ENCODE measurements at places on chromosomes 2 and 18.

- peak; percentile 92 for DNase-seq
Observed at GRCh38 chr2:230793572-230794359, 71.0 kb upstream of the ITM2C start.

DNA sequence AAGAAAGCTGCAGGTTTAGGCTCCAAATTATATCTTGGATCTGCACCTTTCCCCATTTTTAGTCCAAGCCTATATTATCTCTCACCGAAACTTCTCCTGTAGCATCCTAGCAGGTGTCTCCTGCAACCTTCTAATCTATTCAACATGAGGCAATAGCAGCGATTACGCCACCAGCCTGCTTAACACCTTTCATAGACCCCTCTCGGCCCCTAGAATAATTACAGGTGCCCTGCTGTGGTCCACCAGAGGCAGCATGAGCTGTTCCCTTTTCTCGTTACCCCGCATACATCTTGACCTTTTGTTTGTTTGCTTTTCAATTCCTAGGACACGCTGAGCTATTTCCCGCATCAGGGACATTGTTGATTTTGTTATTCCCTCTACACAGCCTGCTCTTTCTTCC lies 361.9 kb downstream of the CYRIA start:
- no peak for DNase-seq

- DNase-seq, result peak; percentile 56
Observed at GRCh38 chr18:623761-624620, 27.2 kb downstream of the CLUL1 start.

GRCh38 chr18:23196119-23197007 lies 61.1 kb downstream of the CABLES1 start:
- DNase-seq, result no peak

DNA sequence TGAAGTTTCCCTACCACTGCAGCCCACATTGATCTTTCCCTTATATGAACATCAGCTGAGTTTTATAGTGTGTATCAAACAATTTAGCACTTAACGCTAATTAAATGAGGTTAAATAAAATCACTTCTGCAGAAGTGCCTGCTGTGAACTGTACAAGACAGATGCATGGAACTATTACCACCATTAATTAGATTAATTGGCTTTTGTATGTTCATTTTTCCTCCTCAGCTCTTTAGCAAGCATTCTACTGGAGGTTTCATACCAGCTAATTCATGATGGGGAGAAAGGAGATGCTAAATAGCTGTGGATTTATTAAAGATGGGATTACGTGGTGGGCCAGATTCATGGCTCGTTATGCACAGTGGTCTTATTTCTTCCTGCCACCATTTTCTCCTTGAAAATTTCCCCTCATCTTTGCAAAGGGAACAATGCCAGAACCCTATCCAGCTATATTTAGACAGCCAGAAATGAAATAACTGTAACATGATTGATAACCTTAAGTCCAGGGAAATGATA lies 96.7 kb downstream of the CNTNAP5 start:
- DNase-seq, result no peak

- no peak for DNase-seq
Observed at GRCh38 chr2:216142540-216142939, 33.4 kb downstream of the XRCC5 start.

- DNase-seq, result no peak
Observed at GRCh38 chr18:46243095-46243494, 138.9 kb downstream of the HAUS1 start.

- no peak for DNase-seq
Observed at GRCh38 chr18:79367989-79368388, 27.7 kb upstream of the NFATC1 start.

DNA sequence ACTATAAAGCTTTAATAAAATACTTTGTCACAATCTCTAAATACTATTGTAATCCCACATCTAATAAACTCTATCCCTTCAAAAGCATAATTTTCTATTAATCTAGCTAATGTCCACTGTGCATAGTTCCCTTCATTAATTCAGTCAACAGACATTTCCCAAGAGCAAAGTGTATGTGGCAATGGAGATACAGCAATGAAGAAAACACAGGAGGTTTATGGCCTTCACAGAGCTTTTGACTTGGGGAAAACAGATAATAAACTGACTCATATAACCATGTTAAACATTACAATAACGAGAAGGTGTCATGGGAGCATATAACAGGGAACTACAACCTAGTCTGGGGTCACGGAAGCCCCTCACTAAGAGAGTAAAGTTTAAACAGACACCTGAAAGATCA lies 86.3 kb downstream of the SPIRE1 start:
- DNase-seq, result no peak

GRCh38 chr18:23912356-23912755 lies 102.2 kb upstream of the TTC39C start:
- no peak for DNase-seq

DNA sequence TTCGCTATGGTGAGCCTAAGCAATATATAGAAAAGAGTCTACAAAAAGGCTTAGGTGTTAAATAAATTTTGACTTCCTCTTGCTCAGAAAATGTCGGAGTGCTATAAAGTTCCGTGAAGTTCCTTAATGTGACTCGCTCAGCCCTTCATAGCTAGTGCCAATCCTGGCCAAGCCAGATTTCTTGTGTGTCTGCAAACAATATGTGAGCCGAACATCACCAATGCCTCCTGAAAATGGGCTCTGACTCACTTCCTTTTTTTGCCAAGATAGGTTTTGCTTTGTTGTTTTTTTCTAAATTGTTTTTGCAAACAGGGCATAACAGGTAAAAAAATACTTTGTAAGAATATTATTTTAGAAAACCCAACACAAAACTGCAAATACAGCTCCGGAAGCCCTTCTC lies 26.1 kb downstream of the CDC42EP3 start:
- DNase-seq, result peak; percentile 17

GRCh38 chr18:22211657-22212056 lies 42.3 kb downstream of the GATA6 start:
- peak; percentile 57 for DNase-seq

DNA sequence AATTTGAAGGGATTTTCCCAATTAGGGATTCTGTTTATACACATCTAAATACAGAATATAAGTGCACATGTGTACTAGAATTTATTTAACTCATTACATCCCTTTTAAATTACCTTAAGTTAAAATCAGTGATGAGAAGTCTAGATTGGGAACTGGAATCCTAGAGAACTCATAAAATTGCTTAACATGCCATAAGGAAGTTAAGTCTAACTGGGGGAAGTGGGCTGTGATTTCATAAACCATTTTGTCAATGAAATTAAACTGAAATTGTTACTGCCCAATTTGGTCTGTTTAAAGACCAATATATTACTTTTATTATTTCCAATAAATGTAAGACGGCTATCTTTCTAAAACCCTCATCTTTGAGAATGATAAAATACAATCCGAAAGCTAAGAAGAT lies 72.3 kb upstream of the CD226 start:
- DNase-seq, result no peak

- DNase-seq, result no peak
Observed at GRCh38 chr2:74017223-74017622, 32.5 kb downstream of the TET3 start.

- DNase-seq, result no peak
Observed at GRCh38 chr2:69255760-69256159, 131.3 kb downstream of the GFPT1 start.

DNA sequence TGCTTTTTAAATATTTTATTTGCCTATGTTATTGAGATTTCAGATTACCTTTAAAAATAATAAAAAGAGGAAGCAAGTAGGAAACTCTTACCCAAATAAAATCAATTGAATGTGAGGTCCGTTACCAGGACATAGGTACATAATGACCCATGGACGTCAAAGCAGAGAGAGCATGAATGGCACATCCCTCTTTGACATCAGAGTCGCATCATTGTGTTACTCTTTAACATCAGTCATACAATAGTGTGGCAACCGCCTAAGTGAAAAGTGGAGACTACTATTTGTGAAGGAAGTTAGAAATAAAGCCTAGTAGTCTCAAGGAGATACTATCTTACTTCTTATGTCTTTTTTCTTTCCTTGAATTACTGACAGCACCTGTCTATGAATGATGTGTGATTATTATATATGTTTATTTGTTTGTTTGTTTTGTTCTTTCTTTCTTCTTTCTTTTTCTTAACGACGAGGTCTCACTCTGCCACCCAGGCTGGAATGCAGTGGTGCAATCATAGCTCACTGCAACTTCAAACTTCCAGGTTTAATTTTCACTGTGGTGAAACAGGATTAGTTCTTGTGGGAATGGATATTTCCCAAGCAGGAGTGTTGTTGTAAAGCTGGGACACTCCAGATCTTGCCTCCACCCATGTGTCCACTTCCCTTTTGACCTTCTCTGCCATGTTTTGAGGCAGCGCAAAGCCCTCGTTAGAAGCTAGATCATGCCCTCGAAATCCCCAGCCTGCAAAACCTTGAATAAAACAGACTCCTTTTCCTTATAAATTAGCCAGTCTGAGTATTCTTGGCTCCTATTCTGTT lies 407.2 kb upstream of the NETO1 start:
- DNase-seq, result no peak

GRCh38 chr2:86302320-86302719 lies 35.1 kb downstream of the REEP1 start:
- no peak for DNase-seq

DNA sequence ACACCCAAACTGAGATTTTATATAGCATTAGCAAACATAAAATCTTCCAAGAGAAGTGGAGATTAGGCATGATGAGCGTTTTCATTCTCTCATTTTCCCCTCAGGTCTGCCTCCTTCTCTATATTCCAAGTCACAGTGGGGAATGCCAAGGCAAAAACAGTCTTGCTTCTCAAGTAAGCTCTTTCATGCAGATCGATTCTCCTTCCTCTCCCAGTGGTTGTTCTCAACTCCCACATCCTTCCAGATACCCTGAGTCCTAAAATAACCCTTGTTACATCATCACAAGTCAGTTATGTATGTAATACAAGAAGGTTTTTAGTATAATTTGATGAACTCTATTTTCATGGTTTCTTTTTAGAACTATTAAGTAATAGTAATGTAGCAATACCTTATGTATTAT lies 150.6 kb downstream of the TXNL1 start:
- DNase-seq, result peak; percentile 15

DNA sequence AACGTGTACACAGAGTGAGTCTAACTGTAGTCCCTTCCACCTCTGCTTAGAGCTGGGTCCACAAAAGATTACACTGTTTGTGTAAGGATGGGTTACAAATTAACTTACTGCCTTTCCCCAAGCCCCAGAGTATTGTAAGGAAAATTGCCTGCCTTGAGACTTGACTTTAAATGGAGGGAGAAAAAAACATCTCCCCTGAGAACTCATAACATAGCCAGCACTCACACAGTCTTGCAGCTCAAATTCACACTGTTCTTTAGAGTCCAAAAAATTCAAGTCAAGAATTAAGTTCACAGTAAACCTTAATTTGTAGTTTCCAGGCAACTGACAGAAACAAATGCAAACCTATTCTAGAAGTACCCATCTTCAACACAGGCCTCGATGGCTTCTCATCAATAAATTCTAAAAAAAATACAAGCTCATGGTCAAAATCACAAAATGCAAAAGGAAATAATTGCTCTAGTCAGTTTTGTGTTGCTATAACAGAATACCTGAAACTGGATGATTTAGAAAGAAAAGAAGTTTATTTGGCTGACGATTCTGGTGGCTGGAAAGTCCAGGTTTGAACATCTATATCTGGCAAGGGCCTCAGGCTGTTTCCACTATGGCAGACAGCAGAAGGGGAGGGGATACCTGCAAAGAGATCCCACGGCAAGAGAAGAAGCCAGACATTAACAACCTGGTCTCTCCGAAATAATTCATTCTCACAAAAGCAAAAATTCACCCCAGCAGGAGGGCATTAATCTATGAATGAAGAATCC lies 34.6 kb upstream of the TMEM17 start:
- no peak for DNase-seq

DNA sequence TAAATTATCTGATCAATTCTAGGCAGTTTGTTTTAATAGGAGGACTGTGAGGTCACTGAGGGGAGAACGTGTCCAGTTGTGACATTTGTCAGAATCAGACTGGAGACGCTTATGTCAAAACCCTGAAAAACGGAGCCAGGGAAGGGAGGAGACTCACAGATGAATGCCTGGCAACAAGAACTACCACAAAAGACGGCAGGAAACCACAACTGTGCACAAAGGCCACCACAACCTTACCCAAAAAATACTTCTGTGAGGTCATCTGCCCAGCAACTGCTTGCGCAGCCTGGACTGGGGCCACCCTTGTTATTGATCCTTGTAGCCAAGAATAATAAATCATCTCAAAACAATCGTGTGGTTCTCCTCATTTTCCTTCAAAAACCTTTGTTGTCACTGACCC lies 173.0 kb upstream of the ALKAL2 start:
- peak; percentile 3 for DNase-seq

GRCh38 chr2:169808221-169808620 lies 9.6 kb downstream of the SSB start:
- no peak for DNase-seq

DNA sequence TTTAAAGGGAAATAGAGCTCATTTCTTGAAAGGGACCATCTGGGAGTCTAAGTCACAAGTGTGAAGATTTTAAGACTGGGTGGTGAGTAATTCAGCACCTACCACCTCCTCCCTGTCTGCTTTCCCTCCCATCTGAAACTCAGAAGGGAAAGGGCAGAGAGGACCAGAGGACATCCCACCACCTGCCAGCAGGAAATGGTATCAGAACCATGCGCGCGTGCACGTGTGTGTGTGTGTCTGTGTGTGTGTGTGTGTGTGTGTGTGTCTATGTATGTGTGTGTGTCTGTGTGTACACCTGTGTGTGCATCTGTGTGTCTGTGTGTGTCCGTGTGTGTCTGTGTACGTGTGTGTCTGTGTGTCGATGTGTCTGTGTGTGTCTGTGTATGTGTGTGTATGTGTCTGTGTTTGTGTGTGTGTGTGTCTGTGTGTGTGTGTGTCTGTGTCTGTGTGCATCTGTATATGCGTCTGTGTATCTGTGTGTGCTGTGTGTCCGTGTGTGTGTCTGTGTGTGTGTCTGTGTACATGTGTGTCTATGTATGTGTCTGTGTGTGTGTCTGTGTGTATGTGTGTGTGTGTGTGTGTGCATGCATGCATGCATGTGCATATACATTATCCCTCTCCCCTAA lies 76.8 kb downstream of the ZFP36L2 start:
- no peak for DNase-seq

DNA sequence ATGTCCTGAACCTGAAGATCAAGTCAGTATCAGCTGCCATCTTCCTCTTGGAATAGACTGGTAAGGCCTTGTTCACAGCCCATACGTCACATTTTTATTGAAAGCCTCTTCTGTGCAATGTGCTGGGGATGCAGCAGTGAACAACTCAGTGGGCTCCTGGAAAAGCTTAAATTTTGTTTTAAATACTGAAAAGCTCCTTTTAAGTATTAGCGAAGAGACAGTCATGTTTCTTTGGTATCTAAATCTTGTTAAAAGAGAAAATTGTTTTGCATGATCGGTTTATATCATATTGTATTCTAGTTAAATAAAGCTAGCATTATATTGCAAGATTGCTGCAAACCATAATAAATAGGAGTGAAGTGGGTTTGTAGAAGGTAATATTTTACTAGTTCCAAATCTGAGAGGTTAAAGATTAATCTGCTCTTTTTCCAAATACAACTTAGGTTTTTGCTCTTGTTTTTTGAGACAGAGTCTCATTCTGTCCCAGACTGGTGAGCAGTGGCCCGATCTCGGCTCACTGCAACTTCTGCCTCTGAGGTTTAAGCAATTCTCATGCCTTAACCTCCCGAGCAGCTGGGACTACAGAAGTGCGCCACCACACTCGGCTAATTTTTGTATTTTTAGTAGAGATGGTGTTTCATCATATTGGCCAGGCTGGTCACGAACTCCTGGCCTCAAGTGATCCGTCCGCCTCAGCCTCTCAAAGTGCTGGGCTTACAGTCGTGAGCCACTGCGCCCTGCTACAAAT lies 1.6 kb upstream of the RMDN2 start:
- DNase-seq, result no peak

- no peak for DNase-seq
Observed at GRCh38 chr2:83002706-83003105, 1456.4 kb downstream of the SUCLG1 start.
